ENCODE measurements at places on chromosomes 16 and 17.
A peak's percentile ranks its signal among the peaks of the same experiment; 100 is the strongest.

DNA sequence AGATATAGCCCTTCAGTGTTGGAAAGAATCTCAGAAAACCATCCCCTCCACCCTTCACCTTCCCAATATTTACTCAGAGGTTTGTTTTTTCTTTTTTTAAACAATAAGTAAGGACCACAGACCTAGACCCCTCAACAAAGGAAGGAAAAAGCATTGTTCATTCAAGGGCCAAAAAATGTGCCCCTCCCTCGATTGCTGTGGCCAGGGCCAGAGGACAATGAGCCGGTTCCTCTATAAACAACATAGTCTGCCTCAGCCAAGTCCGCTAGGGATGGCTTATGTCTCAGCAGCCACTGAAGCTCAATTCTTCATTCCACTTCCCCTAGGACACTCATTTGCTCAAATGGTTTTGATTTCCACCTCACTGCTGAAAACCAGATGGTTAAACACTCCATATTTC lies 24.0 kb downstream of the TRIM16 start:
- DNase-seq, result no peak

DNA sequence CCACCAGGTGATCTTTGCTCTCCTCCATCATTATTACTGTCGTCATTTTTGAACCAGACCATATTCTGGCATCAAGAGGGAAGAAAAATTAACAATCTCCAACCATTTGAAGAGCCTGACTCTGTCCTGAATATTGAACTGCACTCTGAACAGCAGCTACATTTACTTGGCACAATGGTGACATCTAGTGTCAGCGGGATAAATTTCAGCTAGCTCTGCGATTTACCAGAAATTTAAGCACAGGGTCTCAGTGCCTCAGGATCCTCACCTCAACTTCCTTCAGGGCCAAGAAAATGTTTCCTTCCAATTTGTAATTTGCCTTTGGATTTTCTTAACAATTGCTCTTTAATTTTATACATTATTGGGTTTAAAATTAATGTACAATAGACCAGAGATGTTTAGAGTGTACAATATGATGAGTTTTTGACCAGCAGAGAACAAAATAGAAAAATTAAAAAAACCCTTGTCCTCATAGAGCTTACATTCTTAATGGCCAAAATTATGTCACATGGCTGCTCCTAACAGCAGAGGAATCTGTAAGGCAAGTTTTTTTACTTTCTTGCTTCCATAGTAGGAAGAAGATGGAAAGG lies 10.7 kb upstream of the ZNF19 start:
- peak; percentile 35 for DNase-seq

GRCh38 chr17:57869617-57870282 lies 19.9 kb upstream of the MRPS23 start:
- no peak for DNase-seq

- DNase-seq, result no peak
Measured at GRCh38 chr16:82895843-82896242, 269.1 kb downstream of the CDH13 start.

GRCh38 chr16:70466805-70467076 lies 12.3 kb downstream of the FCSK start:
- no peak for DNase-seq

- DNase-seq, result no peak
Measured at GRCh38 chr16:1534021-1535020, 855 bp downstream of the TMEM204 start.

DNA sequence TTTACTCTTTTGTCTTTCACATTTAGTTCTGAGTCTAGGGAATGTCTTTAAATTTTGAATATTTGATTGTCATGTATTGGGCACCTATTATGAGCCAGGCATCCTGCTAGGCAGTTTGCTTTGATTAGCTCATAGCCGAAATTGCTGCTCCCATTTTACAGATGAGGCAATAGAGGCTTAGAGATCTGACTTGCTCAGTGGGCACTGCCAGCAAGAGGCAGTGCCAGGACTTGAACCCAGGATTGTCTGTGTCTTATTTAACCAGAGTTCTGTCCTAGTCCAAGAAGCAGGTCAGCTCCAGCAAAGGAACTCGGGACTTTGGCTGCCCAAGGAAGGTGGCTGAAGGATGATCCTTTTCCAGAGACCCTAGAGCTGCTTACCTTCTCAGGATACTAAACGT lies 24.5 kb downstream of the BEAN1 start:
- no peak for DNase-seq

GRCh38 chr16:822174-822908 lies 21.8 kb upstream of the GNG13 start:
- no peak for DNase-seq

GRCh38 chr16:31036691-31037090 lies 3.3 kb downstream of the STX4 start:
- DNase-seq, result no peak

- DNase-seq, result no peak
Measured at GRCh38 chr17:47013341-47013740, 34.3 kb upstream of the RPRML start.

- DNase-seq, result no peak
Measured at GRCh38 chr16:57279780-57280638, 4.5 kb downstream of the PLLP start.

GRCh38 chr17:13272296-13272695 lies 254.5 kb upstream of the ELAC2 start:
- no peak for DNase-seq

GRCh38 chr17:57663326-57664070 lies 81.6 kb downstream of the CCDC182 start:
- no peak for DNase-seq

DNA sequence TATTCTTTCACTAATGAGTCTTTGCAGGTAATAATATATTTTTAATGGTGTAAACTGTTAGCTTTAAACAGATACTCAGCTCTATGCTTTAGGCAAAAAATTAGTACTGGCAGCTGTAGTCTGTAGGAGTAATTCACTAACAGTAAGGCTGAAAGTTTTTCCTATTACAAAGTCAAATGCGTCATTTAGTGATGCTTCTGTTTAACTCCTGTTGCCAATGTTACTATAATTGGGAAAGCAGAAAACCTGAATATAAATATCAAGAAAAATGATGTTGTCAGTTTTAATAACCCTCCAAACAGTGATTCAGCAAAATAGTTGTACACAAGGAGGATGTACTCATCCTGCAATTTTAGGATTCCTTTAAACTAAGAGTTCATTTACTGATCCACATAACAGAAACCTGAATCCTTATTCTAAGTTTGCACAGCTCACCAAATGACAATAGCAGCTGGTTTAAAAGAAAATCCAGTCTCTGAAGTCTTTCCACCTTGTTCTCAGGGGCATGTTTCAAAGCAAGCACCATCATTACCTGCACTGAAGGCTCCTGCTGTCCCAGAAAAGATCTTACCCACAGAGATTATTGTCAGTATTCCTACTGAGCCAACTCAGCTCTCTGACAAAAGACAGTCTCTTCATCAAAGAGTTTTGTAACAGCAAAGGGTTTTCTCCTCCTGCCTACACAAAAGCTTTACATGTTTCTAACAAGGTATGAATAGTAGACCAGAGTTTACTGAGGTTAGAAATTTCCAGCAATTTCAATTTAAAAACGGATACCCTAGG lies 4.2 kb downstream of the CDR2 start:
- DNase-seq, result no peak

GRCh38 chr16:76276745-76277438 lies at the start of gene CNTNAP4:
TSS of gene CNTNAP4 (plus strand) at chr16:76277401. CDS start at chr16:76277663, 262 bp downstream.
- no peak for DNase-seq

DNA sequence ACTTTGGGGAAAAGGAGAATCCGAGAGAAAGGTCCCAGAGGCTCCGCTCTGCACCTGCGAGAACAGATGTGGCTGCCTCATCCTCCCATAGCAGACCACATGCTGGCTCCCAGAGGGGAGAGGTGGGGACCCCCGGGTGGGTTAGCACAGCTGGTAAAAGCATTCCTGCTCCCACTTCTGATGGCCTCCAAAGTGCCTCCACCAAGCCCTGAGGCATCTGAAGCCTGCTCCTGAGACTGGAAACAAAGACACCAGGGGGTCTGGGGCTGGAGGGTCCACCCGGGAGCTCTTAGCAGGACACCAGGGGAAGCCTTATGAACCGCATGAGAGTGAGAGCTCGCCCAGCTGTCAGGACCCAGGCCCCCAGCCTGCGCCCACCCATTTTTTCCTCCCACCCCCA lies 46.4 kb downstream of the ZNF423 start:
- DNase-seq, result no peak

DNA sequence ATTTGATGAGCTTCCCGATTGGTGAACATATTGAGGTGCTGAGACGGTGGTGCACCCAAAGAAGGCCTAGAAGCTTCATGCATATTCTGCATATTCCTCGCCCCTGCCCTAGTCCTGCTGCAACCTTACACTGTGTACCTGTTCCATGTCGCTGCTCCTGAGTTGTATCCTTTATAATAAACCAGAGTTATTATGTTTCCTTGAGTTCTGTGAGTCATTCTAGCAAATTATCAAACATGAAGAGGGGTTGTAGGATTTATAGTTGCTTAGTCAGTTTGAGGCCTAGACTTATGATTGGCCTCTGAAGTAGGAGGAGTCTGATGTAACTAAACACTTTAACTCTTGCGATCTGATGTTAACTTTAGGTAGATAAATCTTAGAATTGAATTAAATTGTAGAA lies 436.8 kb downstream of the CA10 start:
- DNase-seq, result no peak

GRCh38 chr16:21614896-21615295 lies 15.5 kb downstream of the METTL9 start:
- DNase-seq, result no peak

GRCh38 chr16:49854796-49855203 lies 1.1 kb downstream of the ZNF423 start:
- no peak for DNase-seq

DNA sequence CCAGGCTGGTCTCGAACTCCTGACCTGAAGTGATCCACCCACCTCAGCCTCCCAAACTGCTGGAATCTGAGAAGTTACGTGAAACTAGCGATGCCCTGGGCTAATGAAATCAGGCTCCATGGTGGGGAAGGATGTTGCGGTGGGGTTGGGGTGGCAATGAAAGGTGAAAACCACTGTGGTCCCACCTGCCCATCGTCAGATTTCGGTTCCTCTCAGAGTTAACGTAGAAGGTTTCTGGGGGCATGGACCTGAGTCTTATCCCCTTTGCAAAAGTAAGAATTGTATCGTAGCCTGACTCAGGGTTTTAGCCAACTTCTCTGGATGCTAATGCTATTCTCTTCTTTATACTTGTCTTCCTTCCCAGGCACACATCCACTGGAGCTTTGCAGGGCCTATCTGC lies 402.3 kb downstream of the WWOX start:
- no peak for DNase-seq

DNA sequence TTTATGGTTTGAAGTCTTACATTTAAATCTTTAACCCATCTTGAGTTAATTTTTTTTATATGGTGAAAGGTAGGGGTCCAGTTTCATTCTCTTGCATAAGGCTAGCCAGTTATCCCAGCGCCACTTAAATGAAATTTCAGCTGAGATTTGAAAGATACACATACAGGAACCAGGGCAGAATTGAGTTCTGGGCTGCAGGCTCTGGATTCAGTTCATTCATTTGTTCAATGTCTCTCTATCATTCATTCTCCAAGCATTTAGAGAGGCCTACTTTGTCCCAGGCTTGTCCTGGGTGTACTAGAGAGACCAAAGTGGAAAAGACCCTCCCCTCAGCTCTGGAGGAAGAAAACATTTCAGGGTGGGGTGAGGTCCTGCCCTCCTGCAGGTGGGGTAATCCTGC lies 577 bp upstream of the TRIM72 start:
- no peak for DNase-seq

DNA sequence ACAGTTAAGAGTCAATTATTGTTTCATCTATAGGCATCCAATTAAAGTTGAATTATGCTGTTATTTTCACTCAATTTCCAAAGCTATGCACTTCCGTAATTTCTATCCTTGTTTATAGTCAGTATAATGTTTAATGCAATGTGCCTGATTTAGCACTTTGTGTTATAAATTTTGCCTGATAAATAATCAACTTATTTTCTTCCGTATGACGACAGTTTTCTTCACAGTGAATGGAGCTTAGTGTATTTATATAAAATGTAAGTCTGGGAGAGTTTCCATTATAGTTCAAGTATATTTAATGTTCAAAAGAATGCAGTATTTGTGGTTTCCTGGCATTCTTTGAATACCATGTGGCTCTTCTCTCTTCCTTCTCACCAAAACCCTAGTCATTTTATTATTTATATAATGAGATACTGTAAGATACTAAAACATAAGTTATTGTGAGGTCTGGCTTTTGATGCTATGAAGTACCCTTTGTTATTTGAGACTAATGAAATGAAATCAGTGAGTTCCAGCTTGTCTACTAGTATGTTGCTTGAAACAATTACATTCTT lies 240.6 kb downstream of the PRKCA start:
- DNase-seq, result no peak

- DNase-seq, result no peak
Measured at GRCh38 chr16:22186517-22186916, 19.6 kb upstream of the EEF2K start.

DNA sequence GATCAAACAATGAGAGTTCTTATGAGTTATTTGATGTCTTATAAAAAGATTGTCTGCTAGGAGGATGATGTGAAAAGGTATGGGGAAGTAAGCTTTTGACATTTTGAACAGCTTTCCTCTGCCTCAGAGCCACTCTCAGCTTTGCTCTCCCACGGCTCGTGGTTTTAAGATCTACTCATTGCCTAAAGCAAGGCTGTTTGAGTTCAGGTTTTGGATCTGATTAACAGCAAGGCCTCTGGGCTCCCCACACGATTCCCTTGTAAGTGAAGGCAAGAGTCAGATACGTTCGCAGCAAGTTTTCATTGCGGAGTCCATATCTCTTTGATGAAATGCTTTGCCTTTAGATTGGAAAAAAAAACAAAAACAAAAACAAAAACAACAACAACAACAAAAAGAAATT lies 515.0 kb upstream of the SALL1 start:
- DNase-seq, result no peak

All from CD4-positive, alpha-beta T cell treated with Interferon alpha-2 for 1 hour (primary cell).